Spleen (tissue), 13 donors: ENCODE measurements at places on chromosomes 7 and 10.
A peak's percentile ranks its signal among the peaks of the same experiment; 100 is the strongest.

GRCh38 chr7:12550956-12551355 lies 19.6 kb upstream of the SCIN start:
- no peak for DNase-seq

- DNase-seq: no peak
Measured at GRCh38 chr10:7889947-7890542, 71.7 kb downstream of the TAF3 start.

GRCh38 chr10:5094265-5095205 lies at the start of gene AKR1C3:
Gene AKR1C3, plus strand, starts transcription at chr10:5094414. Its CDS starts 31 bp downstream, at chr10:5094445.
- no peak for DNase-seq

GRCh38 chr7:151588982-151589381 lies 69.3 kb upstream of the RHEB start:
- no peak for DNase-seq

DNA sequence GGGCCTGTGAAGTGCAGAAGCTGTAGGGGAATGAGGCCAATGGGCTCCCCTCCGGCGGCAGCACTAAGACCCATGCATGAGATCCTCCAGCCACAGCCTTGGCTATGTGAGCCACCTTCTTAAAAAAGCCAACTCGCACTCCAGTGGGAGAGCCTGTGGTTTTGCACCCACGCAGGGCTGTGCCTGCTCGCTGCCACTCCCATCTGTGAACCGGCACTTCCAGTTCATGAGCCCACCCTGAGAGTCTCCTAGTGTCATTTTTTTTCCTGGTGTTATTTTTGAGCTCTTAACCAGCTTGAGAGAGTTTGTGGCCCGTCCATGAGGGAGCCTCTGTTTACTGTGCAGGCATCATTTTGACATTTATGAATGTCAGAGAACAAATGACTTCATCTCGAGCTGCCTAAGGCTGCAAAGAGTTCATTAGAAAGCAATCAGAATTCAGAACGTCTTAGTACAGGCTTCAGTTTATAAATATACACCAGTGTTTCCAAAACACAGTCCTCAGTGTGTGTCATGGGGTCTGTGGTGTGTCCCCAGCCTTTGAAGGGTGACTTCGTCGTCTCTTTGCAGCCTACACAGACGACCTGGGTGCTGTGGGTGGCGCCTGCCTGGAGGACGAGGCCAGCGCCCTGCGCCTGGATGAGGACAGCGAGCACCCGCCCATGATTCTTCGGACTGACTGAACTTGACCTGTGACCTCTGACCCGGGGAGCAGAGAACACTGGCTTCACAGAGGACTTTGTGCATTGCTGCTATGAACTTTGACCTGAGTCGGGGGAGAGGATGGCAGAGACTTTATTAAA lies 40.4 kb downstream of the WIPI2 start:
- peak; percentile 81 for DNase-seq

GRCh38 chr7:95454438-95455045 lies 19.7 kb upstream of the PON2 start:
- DNase-seq: no peak

DNA sequence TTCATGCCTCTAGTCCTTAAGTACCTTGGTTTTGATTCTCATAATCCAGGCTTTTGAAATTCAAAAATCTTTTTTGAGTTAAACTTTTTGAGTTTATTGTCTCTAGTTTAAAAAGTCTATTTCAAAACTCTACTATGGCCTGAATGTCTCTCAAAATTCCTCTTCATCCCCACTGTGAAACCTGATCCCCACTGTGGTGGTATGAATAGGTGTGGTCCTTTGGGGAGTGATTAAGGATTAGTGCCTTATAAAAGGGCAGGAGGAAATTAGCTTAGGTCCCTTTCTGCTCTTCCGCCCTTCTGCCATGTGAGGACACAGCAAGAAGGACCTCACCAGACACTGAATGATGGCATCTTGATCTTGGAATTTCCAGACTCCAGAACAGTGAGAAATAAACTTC lies 44.1 kb upstream of the JAZF1 start:
- DNase-seq: no peak

GRCh38 chr7:17307558-17307957 lies 9.1 kb downstream of the AHR start:
- DNase-seq: no peak

DNA sequence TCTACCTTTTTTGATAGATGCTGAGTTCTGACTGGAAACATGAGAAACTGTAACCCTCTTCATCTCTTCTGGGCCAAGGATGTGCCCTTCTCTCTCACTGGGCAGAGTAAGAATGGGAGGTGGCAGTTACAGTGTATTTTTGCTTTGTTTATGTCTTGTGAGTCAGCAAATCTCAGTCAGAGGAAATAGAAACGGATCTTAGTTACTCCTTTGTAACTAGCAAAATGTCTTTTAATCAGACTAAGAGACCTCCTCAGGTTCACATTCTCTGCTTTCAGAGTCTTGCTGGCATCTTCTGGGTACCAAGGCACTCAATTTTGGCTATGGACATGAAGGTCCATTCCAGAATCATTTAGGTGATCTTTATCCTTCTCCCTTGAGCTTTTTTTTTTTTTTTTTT lies 70.9 kb downstream of the HHEX start:
- no peak for DNase-seq

DNA sequence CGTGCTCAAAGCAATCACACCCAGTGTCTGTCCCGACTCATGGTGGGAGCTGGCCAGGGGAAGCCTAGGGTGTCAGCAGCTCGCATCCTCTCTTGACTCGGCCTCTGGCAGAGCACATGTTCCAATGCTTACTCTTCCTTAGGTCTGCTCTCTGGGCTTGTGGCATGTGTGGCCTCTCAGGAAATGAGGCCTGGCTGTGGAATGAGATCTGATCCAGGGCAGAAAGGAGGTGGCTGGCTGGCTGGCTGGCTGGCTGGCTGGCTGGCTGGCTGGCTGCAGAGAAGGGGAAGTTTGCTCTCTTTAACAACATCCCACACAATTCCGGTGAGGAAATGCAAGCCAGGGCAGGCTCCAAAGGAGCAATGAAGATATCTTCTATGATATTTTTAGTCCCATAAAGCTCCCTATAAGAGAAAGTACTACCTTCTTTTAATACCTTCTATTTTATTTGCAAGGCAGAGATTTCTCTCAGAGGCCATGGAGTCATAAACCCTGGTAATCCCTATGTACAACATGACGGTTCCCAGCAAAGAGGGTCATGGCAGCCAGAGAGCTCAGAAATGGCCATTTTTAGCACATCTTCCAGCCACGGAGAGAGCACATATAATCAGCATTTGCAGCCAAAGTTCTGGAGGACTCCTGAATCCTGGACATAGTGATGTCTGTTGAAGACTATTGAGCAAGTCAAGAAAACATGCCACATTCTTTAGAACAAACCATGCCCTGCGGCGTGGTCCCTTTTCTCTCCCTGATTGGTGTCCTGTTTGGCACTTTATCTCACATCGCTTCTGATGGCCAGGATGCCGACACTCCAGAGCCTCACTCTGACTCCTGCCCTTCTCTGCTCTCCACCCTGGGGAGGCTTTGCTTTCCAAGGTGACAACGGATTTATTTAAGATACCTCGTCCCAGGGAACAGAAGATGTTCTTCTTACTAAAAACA lies 153.7 kb downstream of the FANK1 start:
- no peak for DNase-seq
